ENCODE measurements at places on chromosomes 2 and 18.

- no peak for DNase-seq
These were observed 57.7 kb downstream of the THADA start for GRCh38 chr2:43538034-43538670.

DNA sequence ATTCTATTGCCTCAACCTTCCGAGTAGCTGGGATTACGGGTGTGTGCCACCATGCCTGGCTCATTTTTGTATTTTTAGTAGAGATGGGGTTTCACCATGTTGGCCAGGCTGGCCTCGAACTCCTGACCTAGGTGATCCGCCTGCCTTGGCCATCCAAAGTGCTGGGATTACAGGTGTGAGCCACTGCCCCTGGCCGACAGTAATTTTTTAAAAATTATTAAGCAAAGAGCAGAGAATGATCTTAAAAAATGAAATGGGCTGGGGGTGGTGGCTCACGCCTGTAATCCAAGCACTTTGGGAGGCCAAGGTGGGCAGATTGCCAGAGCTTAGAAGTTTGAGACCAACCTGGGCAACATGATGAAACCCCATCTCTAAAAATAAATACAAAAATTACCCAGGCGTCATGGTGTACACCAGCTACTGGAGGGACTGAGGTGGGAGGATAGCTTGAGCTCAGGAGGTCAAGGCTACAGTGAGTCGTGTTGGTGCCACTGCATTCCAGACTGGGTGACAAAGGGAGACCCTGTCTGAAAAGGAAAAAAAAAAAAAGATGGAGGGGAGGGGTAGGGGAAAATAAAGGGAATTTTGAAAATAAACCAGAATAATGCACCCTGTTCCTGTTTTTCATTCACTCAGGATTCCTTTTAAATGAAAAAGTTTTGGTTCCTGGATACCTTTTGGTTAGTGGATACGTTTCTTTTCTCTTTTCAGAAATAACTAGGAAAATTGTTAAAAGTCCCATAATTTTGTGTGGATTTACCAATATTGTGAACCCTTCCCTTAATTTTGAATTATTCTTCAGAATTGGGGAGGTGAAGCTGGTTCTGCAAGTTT lies 33.9 kb downstream of the MAP4K4 start:
- no peak for DNase-seq

DNA sequence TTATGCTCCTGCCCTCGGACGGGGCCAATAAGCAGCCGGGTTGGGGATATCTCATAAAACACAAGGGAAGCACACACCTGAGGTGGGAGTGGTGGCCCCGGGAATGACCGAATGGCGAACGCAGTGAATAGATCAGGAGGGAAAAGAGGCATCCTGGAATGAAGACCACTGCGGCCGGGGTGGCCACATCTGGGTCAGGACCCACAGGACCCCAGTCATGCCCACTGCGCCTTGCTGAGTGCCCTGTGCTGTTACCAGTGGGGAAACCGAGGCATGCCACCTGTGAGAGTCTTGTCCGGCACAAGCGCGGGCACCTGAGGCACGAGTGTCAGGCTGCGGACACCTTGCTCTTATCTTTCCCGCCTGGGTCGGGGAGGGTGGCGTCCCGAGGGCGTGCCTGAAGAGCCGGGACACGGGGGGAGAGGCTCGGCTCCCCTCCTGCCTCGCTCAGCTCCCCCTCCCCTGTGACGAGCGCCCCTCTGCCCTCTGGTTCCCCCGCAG lies 1.6 kb downstream of the PDCD1 start:
- DNase-seq, result no peak

- DNase-seq, result no peak
These were observed 59.9 kb downstream of the KIAA1328 start for GRCh38 chr18:36888778-36889177.

DNA sequence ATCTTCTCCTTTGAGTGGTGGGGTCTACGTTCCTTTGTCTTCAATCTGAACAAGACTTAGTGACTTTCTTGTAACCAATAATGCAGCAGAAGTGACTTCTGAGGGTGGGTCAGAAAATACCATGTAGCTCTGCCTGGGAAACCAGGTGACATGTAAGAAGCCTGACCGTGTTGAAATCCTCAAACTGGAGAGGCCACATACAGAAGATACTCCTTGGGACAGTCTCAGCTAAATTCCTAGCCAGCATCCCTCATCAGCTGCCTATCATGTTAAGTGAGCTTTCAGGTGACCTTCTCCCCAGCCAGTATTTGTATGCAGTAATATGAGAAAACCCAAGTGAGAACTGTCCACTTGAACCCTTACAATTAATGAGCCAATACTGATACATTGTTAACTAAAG lies 27.0 kb downstream of the PPM1B start:
- no peak for DNase-seq

DNA sequence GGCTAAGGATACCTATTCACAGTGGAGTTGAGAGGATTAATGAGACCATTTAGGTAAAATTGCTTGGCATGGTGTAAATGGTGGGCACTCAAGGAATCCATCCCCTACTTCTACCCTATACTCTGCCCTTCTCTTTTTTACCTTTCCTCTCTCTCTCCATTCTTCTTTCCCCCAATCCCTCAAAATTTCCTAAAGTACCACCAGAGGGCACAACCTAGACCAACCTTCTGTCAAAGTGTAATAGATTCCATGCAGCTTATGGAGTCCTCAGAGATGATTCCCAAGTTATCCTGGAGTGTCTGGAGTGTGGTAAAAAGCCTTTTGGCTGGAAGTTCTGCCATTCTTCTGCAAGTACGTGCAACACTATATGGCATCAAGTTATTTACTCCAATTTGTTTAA lies 33.0 kb upstream of the CCDC195 start:
- no peak for DNase-seq

DNA sequence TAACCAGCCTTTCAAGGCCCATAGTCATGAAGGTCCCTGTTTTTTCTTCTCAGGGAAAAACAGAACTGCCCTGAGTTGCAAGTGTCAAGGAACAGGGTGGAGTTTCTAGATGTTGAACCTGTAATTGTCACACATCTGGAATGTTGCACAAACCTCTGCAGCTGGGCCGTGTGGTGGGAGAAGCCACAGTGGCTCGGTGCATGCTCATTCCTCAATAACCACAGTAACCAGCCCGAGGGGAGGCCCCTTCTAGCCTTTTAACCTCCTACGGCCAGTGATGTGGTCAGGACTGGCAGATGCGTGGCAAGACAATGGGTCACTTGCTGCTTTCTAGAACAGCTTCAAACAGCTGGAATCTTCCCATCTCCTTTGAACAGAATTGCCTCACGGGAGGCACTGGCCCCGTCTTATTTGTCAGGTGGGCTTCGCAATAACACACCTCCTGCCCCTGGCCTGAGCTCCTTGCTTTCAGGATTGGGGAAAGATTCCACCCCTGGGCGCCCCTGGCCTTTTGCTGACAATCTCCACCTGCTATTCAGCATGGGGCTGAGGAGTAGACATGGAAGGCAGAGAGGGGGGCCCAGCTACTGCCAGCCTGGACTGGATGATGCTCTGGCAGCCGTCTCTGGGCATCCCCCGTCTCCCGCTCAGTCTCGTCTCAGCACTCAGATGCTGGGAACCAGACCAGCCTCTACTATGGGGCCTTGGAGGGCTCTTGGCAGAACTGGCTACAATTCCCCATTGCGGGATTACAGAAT lies 102.9 kb downstream of the KLHL29 start:
- DNase-seq, result no peak

DNA sequence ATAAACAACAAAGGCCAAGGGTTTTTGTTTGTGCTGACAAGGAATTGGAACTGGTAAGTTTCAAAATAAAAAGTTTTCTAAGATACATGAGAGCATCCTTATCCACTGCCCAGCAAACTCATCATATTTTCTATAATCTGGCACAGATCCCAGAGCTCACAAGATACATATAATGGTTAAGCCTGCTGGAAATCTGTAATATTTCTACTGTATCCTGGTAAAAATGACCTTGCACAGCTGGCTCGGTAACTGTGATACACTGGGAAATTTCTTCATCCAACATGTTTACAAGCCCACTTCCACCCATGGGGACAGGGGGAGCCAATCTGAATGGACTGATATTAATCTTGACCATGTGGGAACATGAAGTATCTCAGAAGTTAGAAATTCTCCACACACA lies 425.4 kb upstream of the MMADHC start:
- DNase-seq, result no peak

- DNase-seq, result no peak
These were observed 474.8 kb upstream of the RAB6C start for GRCh38 chr2:129504646-129505045.

GRCh38 chr2:112923967-112924338 lies 13.0 kb downstream of the IL37 start:
- no peak for DNase-seq

GRCh38 chr2:159506202-159506601 lies 110.1 kb downstream of the BAZ2B start:
- DNase-seq, result no peak

DNA sequence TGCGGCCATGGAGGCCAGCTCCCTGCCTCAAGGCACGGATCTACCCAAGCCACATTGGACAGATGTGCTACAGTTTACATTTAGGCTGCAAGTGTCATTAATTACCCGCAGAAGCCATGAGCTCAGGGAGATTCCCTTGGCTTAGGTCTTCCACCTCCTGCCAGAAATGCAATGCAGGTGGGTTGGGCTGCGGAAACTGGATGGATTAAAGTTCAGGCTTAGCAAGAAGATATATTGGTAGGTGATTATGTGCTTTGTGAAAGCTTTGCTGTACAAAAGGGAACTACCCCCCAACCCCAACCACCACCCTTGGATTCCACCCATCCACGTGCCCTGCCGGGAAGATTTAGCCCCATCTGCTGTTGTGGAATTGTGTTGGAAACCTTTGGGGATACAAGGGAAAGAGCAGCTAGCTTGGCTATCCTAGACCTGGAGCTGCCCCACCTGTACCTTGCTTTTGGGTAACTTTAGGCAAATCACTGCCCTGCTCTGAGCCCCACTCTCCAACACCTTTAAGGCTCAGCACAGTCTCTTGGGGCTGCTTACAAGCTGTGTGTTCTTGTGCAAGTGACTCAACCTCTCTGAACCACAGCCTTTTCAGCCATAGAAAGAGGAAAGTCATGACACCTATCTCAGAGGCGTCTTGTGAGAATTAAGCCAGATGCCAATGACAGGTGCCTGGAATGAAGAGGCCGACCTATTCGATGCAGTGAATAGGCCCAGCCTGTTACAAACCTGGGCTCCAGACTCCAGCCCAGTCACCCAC lies 141.6 kb upstream of the GLI2 start:
- no peak for DNase-seq

DNA sequence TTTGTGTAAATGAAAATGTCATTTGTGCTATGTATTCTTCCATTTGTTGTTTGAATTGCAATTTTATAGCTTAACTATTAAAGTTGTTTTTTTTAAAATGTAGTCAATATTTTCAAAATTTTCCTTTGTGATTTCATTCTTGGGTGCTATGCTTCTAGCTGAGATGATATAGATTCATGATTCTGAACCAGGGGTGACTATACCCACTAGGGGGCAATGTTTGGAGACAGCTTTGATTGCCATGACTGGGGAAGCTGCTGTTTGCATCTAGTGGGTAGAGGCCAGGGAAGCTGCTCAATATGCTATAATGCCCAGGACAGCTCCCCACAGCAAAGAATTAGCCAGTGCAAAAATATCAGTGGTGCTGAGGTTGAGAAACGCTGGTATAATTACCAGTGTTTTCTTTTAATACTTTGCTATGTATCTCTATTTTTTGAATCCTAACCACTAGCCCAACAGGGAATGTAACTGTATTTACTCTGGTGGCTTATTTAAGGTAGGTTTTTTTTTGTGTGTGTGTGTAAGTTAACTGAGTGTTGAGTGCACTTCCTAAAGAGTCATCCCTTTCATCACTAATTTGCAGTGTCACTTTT lies 99.7 kb downstream of the MEP1B start:
- peak; percentile 25 for DNase-seq

- no peak for DNase-seq
These were observed 96.8 kb downstream of the VAPA start for GRCh38 chr18:10010611-10011015.

GRCh38 chr2:28274911-28275685 lies 117.6 kb upstream of the FOSL2 start:
- DNase-seq, result no peak

- DNase-seq, result no peak
These were observed 519.9 kb downstream of the KCNJ3 start for GRCh38 chr2:155218292-155218924.

- DNase-seq, result no peak
These were observed 56.1 kb upstream of the GATA6 start for GRCh38 chr18:22113144-22113844.

GRCh38 chr18:6273423-6273822 lies 141.3 kb downstream of the L3MBTL4 start:
- DNase-seq, result no peak

- no peak for DNase-seq
These were observed 408.1 kb downstream of the THSD7B start for GRCh38 chr2:137173463-137173862.

DNA sequence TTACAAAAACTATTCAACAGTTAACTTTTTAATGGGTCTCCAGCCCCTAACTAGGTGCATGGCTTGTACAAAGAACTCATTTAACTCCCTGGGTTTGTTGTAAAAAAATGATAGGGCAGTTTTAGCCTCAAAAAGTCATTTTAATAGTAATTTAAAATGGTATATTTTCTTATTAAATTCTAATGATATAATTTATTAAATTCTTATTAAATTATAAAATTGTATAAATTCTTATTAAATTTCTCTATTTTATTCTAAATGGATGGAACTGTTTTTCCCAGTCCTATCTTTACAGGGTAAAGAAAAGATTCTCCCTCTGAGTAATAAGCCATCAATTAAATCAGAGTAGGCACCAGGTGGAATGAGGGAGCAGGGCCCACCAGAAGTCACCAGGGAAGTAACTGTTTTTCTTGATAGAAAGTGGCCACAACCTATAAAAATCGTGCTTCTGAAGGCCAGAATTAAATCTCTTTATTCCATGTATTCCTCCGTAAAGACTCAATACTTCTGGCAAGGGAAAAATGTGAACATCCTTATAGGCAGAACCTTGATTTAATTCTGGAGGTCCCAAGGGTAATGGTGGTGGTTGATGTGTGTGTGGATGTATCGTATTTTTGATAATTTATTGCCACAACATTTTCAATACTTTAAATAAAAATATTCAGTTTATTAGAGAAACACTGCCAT lies 814 bp downstream of the FKBP7 start:
- no peak for DNase-seq

DNA sequence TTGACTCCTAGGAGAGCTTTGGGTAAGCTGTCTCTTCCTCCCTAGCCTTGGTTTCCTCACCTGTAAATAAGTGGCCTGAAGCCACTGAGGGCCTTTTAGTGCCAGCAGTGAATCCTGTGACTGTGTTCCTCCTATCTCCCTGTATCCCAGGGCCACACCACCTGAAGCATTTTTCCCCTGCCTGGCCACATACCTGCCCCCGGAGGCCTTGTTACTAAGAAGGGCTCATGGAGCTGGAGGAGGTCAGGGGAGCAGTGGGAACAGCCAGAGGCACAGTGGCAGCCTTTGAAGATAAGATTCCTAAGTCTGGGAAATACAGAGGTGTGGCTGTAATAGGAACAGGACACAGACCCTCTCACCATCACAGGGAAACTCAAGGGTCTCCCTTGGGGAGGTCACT lies 162.4 kb downstream of the SMAD7 start:
- no peak for DNase-seq

- no peak for DNase-seq
These were observed 62.9 kb downstream of the AQP4 start for GRCh38 chr18:26802330-26803200.

- DNase-seq, result no peak
These were observed 7.9 kb upstream of the CCBE1 start for GRCh38 chr18:59705145-59705544.
